Skin of body (tissue), 3 donors: ENCODE measurements at places on chromosomes 11 and 22. TPM values are rescaled to one million over a fixed set of nuclear protein-coding genes. Genes with fewer than 3 reads are reported as not detected.

GRCh38 chr11:127931803-127932202 is 655.6 kb downstream of the ETS1 start:
- DNase-seq, result no peak

GRCh38 chr11:69888483-69889181 is 69.4 kb upstream of the FGF3 start:
- DNase-seq, result no peak

Gene IGLL1
- total RNA-seq, result 0.39 TPM

Gene TRMT2A
- total RNA-seq, result 27.0 TPM

Gene TMPRSS5
- 3.5 TPM for total RNA-seq
